ENCODE measurements at places on chromosomes 5 and 9.

GRCh38 chr9:18490641-18491370, 16.9 kb downstream of the ADAMTSL1 start:
- DNase-seq, result no peak

GRCh38 chr9:107594908-107595530, 105.5 kb upstream of the KLF4 start:
- DNase-seq, result no peak

DNA sequence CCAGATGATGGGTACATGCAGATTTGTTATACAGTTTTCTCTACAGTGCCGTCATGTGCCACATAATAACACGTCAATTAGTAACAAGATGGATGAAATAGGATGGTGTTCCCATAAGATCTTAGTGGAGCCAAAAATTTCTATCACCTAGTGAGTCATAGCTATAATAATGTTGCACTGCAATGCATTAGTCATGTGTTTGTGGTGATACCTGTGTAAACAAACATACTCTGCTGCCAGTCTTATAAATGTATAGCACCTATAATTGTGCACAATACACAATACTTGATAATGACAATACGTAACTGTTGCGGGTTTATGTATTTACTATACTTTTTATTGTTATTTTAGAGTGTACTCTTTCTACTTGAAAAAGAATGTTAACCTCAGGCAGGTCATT, 865.4 kb downstream of the MAT2B start:
- DNase-seq, result no peak

DNA sequence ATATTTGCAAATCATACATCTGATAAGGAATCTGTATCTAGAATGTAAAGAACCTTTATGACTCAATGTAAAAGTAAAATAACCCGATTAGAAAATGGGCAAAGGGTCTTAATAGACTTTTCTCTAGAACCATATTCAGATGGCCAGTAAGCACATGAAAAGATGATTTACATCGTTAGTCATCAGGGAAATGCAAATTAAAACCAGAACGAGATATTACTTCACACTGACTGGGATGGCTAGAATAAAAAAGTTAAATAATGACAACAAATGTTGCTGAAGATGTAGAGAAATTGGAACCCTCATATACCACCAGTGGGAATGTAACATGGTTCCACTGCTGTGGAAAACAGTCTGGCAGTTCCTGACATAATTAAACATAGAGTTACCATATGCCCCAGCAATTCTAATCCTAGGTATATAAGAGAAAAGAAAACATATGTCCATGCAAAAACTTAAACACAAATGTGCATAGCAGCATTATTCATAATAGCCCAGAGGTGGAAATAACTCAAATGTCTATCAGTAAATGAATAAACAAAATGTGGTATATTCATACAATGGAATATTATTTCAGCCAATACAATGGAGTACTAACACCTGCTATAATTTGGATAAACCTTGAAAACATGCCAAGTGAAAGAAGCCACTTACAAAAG, 100.4 kb upstream of the MAMDC2 start:
- DNase-seq, result no peak

DNA sequence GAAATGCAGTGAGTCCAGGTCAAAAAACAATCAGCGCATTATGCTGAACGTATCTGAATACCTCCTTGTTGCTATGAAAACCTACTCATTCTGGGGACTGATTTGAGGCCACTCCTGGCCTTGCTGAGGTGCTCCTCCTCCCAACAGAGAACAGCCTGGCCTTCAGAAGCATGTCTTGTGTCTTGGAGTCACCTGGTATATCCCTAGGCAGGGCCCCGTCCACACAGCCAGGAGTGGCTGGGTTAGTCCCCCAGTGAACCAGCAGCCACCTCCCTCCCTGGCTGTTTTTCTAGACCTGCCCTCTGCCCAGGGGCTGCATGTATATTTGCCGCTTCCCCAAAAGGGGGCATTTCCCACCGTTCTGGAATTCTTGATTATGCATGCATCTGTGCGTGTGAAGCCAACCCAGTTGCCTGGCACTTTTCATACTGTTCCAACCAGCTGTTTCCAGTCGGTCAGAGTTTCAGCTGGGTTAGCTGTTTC, 99.2 kb upstream of the SPATA31C2 start:
- DNase-seq, result no peak

- no peak for DNase-seq
Observed at GRCh38 chr9:26551971-26552370, 340.6 kb downstream of the CAAP1 start.

DNA sequence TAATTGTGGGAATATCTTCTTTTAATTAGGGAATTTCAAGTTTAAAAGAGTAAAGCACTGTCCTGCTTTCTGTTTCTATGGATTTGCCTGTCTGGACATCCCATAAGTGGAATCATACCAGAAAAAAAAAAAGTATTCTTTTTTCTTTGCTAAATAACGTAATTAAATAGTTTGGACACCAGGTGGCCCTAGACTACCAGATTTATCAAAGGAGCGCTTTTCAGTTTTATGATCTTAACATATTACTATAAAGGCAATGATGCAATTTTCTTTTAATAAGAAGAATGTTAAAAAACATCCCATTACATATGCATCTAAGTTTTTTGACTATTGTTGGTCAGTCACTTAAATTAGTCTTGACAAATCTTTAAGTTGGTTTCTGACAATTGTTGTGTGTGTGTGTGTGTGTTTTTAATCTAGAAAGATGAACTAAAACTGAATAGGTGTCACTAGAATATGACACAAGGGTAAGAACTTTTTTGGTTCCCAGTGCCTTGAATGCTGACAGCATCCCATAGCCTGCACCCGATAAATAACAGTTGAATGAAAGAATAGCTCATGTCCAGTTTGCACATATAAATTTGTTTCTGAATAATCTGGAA, 49.5 kb downstream of the C5orf22 start:
- DNase-seq, result peak; percentile 19

GRCh38 chr5:78690253-78690972, 41.8 kb upstream of the LHFPL2 start:
- DNase-seq, result no peak

All from activated CD4-positive, alpha-beta T cell treated with anti-CD3 and anti-CD28 coated beads, Interleukin-2, amount 50 U/mL, for 16 hours (primary cell).